ENCODE measurements at places on chromosomes 3 and 15.
A peak's percentile ranks its signal among the peaks of the same experiment; 100 is the strongest.

DNA sequence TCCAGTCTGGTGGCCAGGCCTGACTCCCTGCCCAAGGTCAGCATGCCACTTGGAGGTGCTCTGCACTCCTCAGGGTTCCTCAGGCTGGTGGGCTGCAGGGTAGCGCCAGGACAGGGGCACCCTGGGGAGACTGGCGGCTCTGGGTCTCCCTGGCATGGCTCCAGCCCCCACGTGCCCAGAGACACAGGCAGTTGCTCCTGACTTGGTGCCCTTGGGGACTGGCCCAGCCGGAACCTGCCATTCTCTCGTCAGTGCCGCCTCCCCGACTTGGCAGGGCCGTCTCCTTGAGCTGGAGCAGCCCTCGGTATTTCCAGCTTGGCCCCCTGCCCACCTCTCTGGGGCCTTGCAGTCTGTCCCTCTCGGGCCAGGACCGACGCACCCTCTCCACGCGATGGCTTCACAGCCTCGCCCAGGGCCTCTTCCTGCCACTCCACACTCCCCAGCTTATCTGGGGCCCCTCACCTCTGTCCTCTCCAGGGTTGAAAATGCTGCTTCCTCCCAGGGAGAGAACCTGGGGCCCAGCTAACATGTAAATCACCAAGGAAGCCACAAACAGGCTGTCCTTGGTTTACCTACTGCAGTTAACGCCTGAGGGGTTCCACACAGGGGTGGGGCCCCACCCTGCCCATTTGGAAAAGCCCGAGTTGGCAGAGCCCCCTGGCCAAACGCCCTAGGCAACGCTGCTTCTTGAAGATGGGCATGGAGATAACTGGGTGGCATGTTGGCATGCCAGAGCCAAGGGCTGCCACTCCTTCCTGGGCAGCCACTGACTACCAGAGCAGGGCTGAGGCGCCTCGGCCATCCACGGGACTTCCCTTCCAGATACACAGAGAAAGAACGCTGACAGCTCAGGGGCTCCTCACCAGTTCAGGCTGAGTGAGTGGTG lies 61.4 kb downstream of the SMAD6 start:
- no peak for DNase-seq

DNA sequence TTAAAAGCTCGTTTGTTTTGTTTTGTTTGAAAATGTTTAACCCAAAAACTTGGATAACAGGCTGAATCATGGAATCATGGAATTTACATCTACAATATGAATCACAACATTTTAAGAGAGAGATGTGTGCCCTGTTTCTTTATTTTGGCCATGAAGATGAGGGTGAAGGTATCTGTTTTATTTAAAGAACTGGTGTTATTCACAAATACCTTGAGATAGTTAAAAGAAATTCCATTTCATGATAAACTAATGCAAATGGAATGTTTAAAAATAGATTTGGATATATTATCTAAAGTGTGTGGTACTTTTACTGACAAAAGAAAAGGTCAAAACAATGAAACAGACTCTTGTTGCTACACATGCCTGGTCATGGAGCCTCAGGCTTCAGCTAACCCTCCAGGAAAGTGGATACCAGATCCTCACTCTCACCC lies 486.0 kb upstream of the CFAP20DC start:
- DNase-seq, result no peak

DNA sequence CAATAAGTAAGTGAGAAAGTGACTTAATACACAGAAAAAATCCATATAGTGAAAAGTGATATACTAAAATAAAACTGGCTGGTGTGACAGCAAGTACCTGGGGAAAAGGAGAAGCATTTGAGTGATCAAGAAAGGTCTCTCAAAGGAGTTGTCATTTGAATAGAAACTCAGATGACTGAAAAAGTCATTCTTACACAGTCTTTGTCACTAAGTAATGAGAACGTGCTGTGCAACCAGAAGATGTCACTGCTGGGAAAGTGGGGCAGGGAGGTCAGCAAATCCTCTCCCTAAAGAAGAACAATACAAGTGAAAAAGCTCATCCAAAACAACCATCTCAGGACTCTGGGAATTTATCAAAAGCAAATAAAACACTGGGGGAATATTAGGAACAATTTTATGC lies 317.5 kb upstream of the TRIM42 start:
- DNase-seq, result no peak

GRCh38 chr3:187318819-187319616 lies 27.5 kb upstream of the MASP1 start:
- DNase-seq, result peak; percentile 12

DNA sequence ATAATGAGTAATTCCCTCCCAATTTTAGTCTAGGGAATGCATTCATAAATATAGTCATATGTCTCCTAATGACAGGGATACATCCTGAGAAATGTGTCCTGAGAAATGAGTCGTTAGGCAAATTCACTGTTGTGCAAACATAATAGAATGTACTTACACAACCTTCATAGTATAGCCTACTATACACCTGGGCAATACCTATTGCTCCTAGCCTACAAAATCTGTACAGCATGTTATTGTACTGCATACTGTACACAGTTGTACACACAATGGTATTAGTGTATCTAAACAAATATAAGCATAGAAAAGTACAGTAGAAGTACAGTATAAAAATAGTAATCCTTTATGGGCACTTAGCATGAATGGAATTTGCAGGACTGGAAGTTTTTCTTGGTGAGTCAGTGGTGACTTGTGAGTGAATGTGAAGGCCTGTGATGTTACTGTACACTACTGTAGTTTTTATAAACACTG lies 6.6 kb downstream of the DTWD1 start:
- DNase-seq, result no peak

- DNase-seq, result no peak
These were observed 21.0 kb downstream of the SEC61A1 start for GRCh38 chr3:128073185-128073725.

DNA sequence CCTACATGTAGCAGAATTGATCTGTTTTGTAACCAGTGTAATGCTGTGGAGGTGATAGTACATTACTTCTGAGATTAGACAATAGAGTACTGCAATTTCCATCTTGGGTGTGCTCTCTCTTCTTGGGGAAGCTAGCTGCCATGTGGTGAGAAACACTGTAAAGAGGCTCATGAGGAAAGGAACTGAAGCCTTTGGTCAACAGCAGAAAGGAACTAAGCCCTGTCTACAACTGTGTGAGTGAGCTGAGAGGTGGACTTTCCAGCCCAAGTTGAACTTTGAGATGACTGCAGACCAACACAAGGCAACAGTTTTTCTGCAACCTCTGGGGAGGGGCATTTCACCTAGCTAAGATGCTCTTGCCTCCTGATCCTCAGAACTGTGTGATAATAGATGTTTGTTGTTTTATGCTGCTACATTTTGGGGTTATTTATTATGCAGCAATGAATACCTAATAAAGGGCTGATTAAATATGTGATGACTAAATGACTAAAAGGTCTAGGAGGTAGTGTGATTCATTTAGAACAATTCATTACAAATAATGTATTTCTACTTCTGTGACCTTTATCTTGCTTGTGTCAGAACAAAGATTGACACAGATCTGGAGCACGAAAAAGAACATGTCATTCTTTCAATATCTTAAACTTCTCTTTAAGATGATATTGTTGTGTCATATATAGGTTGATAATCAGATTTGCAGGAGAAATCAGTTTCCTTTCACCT lies 121.6 kb upstream of the THRB start:
- DNase-seq, result no peak

GRCh38 chr3:66778777-66779176 lies 219.3 kb upstream of the KBTBD8 start:
- DNase-seq, result no peak

DNA sequence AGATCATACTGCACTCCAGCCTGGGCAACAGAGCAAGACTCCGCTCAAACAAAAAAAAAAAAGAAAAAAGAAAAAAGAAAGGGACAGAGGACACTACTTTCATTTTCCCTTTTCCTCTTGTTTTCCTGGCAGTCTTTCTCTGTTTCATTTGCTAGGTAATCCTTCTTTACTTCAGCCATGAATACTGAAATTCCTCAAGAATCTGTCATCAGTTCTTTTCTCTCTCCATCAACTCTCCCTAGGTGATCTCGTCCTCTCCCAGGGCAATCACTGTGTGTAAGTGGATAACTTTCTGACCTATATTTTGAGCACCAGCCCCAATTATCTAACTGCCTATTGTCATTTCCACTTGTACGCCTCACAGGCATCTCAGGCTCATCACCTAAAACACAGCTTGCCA lies 51.5 kb downstream of the TTC23 start:
- DNase-seq, result no peak

DNA sequence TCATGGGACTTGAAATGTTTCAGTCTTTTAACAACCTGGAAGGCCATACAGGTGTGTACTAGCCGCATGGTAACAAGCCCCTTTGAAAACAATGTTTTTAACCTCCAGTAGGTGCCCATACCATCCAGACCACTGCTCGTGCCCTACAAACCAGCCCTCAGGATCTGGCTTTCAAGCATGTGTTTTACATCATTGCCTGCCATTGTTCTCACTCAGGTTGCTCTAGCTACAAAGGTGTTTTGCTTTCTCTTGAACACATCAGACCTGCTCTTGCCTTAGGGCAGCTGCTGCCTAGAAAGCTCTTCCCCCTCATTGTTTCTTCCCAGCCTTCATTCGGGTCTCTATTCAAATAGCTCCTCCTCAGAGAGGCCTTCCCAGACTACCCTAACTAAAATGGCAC lies 32.3 kb upstream of the MAP3K13 start:
- no peak for DNase-seq

DNA sequence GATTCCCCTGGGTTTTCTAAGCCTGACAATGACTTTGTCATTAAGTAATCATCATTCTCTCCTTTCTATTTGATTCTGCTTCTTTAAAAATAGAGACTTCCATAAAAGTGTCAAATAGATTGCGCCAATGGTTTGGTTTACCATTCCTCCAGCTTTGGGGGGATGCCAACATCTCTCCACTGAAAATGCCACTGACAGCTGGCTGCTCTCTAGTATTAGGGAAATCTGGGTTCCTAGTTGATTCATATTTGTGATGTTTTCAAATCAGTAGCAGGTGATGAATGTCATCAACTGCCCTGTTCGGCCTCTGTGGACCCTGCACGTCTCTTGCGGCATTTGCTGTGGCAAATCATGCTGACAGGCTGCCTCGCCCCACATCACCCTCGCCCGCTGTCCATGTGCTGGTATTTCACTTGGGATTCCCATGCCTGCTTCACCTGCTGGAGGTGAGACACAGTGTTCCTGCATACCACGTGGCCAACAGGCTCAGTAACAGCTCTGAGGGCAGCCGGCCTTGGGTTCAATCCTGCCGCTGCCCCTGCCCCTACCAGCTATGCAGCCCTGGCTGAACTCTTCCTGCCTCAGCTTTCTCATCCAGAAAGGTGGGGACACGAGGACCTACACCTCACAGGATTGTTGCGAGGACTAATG lies 28.1 kb downstream of the ZXDC start:
- no peak for DNase-seq

GRCh38 chr3:185939721-185940120 lies 1.9 kb upstream of the TRA2B start:
- no peak for DNase-seq

DNA sequence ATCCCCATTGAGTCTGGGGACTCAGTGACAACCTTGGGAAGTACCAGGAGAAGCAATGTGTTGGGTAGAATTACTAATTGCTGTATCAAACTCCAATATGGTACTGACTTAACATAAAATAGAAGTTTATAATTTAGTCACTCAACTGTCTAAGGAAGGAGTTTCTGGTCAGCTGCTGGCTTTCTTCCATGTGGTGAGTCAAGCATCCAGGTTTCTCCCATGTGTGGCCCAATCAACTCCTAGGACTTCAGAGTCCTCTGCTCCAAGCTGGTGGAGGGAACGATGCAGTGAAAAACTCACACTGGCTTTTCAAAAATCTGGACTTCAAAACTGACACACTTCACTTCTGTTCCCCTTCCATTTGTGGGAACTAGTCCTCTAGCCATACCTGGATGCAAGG lies 25.2 kb downstream of the WNT5A start:
- no peak for DNase-seq

GRCh38 chr15:81612631-81613030 lies 238.6 kb upstream of the TMC3 start:
- DNase-seq, result no peak

- no peak for DNase-seq
These were observed 80.2 kb downstream of the FMN1 start for GRCh38 chr15:33114374-33114717.

DNA sequence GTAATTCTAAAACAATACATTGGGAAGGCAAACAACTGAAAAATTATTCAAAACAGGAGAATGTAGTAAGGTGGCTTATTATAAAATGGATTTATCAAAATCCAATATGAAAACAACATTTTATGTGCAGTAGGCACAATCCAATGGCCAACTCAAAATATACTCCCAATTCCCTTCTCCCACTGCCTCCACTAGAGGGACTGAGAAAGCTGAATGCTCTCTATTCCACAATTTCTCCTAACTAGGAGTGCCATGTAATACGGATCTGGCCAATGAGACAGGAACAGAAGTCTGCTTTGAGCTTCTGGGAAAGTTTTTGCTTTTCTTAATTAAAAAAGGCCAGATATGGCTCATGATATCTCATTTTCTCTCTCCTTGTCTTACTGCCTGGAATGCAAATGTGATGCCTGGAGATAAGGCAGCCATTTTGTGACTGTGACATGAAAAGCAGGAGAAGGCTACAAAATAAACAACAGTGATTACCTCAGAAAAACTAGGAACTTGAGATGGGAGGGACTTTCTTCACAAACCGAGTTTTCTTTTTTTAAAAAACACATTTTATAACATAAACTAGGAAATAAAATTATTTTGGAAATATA lies 18.8 kb upstream of the VGLL4 start:
- DNase-seq, result no peak

GRCh38 chr3:61715886-61716527 lies 154.6 kb downstream of the PTPRG start:
- no peak for DNase-seq

DNA sequence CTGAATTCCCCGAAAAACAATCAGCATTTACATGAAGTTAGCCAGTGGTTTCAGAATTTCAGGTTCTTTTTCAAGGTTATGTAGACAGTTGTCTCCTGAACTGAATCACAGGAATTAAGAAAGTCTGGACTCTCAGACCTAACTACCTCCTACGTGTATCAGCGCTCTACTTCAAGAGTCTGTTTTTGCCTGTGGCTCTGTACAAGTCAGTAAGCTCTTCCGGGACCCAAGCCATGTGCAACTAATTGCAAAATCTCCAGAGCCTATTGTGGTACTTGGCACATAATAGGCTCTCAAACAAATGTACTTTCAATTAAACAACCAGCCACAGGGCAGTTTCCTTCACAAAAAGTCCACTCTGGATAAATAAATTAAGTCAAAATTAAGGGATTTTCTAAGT lies 414.2 kb downstream of the PDCD6IP start:
- no peak for DNase-seq

GRCh38 chr3:61936344-61936937 lies 375.1 kb downstream of the PTPRG start:
- DNase-seq, result no peak
